ENCODE measurements at places on chromosomes 5 and 9.

- DNase-seq, result no peak
Observed at GRCh38 chr5:116754556-116754955, 179.9 kb upstream of the SEMA6A start.

GRCh38 chr9:111627260-111627963 lies 3.7 kb upstream of the DNAJC25 start:
- DNase-seq, result no peak

- DNase-seq, result peak; percentile 1
Observed at GRCh38 chr9:118529210-118529609, 825.0 kb downstream of the TLR4 start.

DNA sequence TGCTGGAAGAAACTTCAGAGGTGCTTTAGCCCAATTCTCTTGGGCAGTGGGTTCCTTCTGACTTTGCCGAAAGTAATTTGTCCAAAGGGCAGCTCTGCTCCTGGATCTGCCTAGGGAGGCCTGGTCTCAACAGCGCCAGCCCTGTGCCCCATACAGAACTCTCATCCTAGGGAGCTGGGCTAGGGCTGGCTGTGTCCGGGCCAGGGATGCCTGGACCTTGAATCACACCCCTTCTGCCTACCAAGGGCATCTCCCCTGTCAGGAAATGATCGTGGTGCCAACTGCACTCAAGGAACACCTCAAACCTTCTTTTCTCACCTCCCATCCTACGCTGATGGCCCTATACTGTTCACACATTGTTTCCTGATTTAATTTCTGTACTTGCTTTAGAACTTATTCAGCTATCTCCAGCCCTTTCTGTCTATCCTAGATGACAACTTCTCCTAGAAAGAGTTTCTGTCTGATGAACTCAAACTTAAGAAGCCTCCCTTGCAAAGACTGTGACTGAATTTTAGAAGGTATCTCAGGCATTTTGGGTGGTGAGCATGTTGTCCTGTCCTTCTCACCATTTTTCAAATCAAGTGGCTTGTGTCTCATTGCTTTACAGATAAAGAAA lies 37.4 kb upstream of the NFIB start:
- no peak for DNase-seq

GRCh38 chr5:151862811-151863472 lies 61.7 kb downstream of the GLRA1 start:
- DNase-seq, result no peak

DNA sequence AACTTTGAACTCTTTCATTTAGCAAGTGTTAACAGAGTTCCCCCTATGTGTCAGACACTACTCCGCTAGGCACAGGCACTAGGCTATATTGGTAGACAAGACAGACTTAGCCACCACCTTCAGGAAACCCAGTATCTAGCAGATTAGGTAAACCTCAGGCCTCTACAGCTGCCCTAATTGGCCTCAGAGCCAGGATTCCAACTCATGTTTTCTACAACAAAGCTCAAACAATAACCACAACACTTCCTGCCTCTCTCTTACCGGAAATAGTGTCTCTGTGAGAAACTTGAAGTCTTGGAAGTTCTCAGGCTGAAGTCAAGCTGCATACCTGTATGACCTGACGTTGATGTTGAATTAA lies 116.6 kb upstream of the SLC44A1 start:
- DNase-seq, result peak; percentile 78

GRCh38 chr5:14036514-14036913 lies 92.0 kb upstream of the DNAH5 start:
- no peak for DNase-seq

Measured in cardiac fibroblast (primary cell).